Liver (tissue), 10 donors: ENCODE measurements at places on chromosomes 11 and 22.
A peak's percentile ranks its signal among the peaks of the same experiment; 100 is the strongest.

DNA sequence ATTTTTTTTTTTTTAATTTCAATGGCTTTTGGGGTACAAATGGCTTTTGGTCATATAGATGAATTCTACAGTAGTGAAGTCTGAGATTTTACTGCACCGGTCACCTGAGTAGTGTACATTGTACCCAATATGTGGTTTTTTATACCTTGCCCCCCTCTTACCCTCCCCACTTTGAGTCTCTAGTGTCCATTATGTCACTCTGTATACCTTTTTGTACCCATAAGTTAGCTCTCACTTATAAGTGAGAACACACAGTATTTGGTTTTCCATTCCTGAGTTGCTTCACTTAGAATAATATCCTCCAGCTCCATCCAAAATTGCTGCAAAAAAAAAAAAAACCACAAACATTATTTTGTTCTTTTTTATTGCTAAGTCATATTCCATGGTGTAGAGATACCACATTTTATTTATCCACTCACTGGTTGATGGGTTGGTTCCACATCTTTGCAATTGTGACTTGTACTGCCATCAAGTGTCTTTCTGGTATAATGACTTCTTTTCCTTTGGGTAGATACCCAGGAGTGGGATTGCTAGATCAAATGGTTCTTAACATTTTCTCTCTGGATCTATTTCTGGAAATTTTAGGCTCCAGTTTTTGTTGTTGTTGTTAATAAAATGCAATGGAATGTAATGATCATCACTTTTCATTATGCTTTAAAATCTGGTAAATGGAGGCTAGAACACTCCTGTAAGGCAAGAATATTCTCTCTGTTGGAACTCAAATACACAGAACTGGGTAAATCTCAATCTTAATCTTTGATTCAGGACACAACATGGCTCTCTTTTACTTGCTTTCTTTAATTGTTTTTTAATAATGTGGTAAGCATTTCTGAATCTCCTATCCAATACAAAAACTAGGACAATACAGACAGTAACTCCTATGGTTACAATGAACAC is 10.3 kb downstream of the NEAT1 start:
- DNase-seq = no peak

DNA sequence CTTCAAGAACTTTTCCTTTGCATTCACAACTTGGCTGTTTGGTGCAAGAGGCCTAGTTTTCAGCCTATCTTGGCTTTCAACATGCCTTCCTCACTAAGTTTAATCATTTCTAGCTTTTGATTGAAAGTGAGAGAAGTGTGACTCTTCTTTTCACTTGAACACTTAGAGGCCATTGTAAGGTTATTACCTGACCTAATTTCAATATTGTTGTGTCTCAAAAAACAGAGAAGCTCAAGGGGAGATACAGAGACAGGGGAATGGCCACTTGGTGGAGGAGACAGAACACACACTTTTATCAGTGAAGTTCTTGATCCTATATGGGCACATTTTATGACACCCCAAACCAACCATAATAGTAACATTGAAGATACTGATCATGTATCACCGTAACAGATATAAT is 532.3 kb downstream of the DLG2 start:
- no peak for DNase-seq

DNA sequence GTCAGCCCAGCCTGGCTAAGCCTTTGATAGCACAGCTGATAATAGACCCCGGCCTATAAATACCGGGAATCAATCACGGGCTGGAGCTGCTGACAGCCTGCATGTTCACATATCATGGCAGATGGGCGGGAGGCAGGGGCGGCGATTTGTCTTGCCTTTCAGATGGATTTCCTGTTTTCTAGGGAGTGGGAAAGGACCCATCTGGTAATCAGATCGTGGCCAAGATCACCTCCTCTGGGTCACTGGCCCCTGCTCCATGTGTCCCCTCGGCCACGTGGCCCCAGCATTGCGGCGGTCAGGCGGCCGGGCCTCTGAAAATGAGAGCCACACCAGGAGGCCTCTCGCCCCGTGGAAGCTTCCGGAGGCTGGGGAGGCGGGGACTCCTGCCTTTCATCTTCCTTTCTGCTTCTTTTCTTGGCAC is 36.6 kb downstream of the SMIM38 start:
- DNase-seq = no peak

- DNase-seq = no peak
Measured at GRCh38 chr11:133403900-133404299, 128.4 kb downstream of the OPCML start.

- no peak for DNase-seq
Measured at GRCh38 chr22:31530823-31531195, 34.5 kb downstream of the SFI1 start.

- no peak for DNase-seq
Measured at GRCh38 chr22:19012308-19012986, 76.4 kb upstream of the PRODH start.

GRCh38 chr11:3902441-3902840 is 47.0 kb downstream of the STIM1 start:
- no peak for DNase-seq

GRCh38 chr11:64146036-64146955 is 19.6 kb downstream of the MACROD1 start:
- peak; percentile 72 for DNase-seq

DNA sequence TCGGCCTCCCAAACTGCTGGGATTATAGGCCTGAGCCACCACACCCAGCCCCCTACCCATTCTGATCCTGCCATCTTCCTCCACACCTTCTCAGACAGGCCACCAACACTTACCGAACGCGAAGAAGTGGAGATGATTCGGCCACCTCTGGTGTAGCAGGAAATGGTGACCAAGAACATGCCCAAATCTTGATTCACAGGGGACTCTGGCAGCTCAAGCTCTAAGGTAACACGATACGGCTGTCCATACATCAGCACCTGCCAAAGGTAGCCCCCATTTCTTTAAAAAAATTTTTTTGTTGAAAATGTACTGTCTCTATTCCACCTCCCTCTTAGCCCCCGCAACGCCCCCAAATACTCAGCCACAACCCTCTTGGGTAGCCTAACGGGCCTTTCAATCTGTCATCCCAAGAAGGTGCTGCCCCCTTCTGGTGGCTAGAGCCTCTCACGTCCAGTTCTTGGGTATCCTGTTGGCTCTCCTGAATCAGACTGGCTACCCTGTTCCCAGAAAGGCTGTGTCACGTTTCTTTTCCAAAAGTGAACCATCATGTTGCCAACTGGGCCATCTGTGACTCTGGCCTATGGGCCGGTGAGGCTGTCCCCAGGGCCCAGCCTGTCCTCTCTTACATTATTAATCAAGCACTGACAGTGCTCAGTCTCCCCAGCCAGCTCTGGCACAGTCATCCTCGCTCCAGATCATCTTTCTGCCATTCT is 5.3 kb upstream of the LRRN4CL start:
- peak; percentile 84 for DNase-seq

DNA sequence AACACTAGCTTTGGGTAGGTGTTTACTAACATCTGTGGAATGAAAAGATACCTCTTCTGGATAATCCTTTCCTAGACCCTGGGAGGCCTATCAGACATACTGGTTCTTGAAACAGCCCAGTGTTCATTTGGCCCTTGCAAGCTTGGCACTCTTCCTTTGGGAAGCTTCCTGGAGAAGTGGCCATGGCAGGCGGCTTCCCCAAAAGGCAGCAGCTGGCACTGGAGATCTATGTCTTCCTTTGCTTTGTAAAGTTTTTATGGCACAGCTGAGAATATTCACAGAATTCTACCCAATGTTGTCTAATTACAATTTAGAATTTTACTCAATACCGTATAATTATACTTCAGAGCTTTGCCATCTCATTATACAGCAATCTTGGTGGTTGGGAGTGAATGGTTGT is 199.2 kb upstream of the C11orf87 start:
- DNase-seq = no peak

- no peak for DNase-seq
Measured at GRCh38 chr11:77053217-77054015, 13.4 kb upstream of the CAPN5 start.

DNA sequence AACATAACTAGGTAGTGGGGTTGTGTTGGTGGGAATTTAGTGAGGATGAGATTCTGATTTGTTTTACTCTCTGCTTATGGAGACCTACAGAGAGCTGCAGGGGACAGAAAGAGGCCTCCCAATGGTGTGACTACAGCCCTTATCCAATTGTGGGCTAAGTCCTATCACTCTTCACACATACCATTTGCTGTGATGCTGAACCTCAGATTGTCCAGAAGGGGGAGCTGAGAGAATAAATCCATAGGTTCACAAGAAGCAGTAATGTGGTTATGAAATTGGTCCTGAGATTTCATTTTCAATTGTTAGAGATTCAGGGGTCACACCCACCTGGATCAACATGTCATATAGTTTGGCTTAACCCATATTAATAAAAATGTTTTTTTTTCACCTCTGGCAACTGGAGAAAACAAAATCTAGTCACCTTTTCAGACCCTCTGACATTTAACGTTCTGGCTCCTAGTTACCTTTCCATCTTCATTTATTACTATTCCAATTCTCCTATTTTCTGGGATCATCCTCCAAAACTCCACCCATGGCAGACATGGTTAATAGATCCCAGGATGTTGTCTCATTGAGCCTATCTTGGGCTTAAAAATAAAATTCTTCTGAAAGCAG is 53.3 kb upstream of the PTPN5 start:
- no peak for DNase-seq

GRCh38 chr11:93608364-93608763 is 53.1 kb upstream of the CEP295 start:
- no peak for DNase-seq

GRCh38 chr22:22591348-22592299 is 32.6 kb upstream of the PRAME start:
- DNase-seq = no peak

GRCh38 chr11:122229078-122229477 is 113.1 kb upstream of the BLID start:
- no peak for DNase-seq

- DNase-seq = no peak
Measured at GRCh38 chr11:87398931-87399330, 361.2 kb downstream of the TMEM135 start.

- DNase-seq = no peak
Measured at GRCh38 chr22:27540656-27541396, 260.7 kb downstream of the MN1 start.

GRCh38 chr22:22479999-22480532 is 28.5 kb downstream of the ZNF280B start:
- no peak for DNase-seq

DNA sequence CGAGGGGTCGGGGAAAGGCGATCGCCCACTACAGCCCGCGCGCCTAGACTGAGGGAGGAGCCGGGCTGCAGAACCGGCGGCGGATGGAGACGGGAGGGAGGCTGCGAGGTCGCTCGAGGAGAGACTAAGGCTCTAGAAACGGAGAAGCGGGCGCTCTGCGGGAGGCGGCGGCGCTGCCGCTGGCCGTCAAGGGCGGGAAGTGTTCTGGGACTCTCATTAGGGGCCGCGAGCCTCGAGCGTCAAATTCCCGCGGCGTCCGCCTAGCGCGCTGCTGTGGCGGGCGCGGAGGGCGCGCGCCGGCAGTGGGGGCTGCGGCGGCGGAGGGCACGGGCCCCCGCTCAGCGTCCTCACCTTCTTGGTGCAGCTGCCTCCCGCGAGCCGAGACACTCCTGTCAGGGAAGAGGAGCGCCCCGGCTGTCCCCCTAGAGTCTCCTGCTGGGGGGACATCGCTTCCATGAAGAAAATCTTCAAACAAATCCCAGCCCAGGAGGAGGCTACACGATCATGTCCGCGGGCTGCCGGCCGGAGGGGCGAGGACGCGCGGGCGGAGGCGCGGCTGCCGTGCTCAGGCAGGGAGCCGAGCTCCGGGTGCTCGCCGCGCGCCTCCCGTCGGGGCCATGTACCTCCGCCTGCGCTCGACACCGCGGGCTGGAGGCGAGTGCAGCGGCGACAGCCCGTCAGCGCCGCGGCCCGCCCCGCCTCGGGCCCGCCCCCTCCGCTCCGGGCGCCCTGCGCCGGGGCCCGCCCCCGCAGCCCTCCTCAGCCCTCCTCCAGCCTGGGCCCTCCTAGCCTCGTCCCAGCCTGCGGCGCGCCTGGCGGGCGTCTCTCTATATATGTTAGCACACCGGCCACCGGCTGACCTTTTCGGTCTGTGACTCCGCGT is at the start of gene ARHGAP20:
TSS of gene ARHGAP20 (minus strand) at position 662 of the 883 bp plus-strand sequence. CDS start at position 456, 206 bp downstream.
- peak; percentile 68 for DNase-seq

DNA sequence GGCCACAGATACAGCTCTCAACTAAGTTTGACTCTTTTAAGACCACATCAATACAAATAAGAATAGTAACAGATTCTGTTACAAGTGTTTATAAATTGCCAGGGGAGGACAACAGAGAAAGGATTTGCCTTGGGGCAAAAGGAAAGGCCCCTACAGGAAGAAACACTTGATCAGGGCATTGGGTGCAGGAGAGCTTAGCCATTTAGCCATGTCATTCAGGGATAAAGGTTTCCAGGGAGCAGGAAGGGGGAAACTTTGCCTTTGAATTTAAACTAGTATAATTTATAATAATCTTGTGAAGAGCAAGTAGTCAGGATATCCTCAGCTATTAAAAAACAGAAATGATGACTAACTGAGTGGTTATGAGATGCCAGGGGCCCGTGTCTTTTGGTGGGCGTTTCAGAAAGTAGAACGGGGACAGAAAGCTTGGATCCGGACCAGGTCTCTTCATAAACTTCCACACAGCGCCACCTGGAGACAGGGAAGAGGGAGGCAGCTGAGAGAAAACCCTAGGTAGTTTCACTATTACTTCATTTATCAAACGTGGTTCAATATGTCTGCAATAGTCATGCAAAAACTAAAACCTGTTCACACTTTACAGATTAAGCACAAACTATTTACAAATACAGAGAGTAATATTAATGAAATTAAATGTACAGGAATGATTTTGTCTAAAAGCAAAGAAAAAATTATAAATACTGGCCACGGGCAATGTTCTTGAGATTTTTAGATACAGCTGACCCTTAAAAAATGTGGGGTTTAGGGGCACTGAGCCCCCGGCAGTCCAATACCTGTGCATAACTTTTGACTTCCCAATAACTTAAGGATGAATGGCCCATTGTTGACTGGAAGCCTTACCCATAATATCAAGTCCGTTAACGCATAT is 11.0 kb upstream of the SLC5A4 start:
- DNase-seq = peak; percentile 76

- no peak for DNase-seq
Measured at GRCh38 chr11:134837887-134838232, 425.8 kb upstream of the B3GAT1 start.

- DNase-seq = no peak
Measured at GRCh38 chr22:42418811-42419242, 13.4 kb downstream of the NFAM1 start.

GRCh38 chr11:102204174-102204573 is 93.9 kb downstream of the YAP1 start:
- no peak for DNase-seq

DNA sequence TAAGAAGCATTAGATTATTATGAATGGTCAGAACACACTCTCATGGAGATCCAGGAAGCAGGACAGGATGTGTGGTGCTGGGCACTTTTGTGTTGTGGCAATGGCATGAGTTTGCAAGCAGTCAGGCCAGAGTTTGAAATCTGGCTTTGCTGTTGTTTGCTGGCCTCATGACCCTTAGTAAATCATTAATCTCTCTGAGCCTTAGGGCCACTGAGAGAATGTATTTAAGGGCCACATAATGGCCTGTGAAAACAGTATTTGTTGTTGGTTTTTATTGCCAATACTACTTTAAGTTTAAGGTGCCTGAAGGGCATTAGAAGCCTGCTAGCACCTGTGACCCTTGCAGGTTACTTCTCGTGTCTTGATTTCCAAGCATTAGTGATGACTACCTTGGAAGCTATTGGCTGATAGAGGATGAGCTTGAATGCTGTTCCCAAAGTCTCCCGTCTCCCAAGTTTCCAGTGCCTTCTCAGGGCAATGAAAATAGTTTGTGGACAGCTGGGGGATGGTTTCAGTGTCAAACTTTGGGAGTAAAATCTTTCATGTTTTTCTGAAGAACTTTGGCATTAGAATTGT is 24.6 kb downstream of the STIM1 start:
- DNase-seq = no peak
